Umbilical cord (tissue), 2 donors: ENCODE measurements at places on chromosomes 4 and X. TPM values are rescaled to one million over a fixed set of nuclear protein-coding genes. Genes with fewer than 3 reads are reported as not detected.

IL2RG gene
- 0.96 TPM for total RNA-seq

RPS6KA6 gene
- total RNA-seq = 2.2 TPM

RIBC1 gene
- not detected for total RNA-seq

DNA sequence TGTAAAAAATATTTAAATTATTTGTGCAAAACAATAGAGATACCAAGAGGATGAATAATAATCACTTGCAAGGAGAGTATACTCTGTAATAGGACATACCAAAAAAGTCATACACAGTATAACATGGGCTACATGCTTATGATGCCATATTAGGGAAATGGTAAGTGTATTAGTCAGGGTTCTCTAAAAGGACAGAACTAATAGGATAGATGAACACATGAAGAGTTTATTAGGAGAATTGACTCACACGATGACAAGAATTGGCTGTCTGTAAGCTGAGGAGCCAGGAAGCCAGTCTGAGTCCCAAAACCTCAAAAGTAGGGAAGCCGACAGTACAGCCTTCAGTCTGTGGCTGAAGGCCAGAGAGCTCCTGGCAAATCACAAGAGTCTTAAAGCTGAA, 151.2 kb downstream of the DTHD1 start:
- DNase-seq = no peak

DNA sequence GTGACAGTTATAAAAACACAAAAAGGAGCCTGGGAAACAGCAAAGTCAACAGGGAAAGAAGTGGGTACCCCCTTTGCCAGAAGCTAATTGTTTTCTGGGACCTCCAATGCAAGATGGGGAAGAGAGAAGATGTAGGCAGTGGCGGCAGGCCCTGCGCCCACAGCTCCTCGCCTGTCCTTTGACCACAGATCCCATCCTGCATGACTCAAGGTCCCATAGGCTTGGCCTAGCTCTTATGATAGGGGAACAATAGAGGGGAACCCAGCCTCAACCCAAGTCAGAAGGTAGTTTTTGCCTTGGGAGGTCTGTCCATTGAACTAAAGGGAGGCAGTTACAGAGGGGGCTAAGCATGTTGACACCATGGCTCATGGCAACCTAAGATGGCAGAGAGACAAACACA, 14.2 kb downstream of the ZMYM3 start:
- DNase-seq = no peak

GRCh38 chr4:32142075-32142474, 1421.9 kb downstream of the PCDH7 start:
- DNase-seq = no peak

LANCL3 gene
- 0.48 TPM for total RNA-seq

TXLNG gene
- 7.9 TPM for total RNA-seq

MAGEA9B gene
- not detected for total RNA-seq

GAGE13 gene
- total RNA-seq = not detected

BMPR1B gene
- total RNA-seq = 4.3 TPM

GUCY2F gene
- not detected for total RNA-seq

DNA sequence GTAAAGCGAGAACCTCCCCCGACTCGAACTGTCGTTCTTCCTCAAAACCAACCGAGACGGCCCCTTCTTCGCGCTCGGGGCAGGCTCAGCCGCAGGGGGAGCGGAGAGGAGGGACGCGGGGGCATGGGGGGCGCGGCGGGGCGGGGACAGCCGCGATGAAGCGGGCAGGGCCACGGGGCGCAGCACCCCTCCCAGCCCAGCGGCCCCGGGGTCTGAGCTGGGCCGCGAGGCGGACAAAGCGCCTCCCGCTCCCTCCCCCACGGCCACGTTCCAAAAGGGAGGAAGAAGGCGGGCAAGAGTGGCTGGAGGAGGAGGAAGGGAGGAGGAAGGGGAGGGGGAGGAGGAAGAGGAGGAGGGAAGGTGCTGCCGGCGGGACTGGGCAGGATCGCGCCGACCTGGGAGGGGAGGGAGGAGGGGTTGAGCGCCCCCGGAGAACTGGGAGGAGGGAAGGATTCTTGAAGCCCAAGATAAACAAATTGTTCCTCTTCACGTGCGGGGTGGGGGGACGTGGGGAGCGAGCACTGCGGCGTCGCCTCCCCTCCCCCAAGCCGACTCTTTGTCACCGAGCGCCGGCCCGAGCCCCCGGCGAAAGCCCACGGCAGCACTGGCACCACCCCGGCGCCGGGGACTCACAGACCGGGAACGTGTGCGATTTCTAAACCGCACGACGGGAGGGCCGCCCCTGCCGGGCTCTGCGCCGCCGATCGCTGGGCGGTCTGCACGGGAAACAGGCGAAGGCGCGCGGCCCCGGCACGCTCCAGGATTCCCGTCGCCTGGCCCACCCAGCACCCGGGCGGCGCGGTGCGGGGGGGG, 2.9 kb downstream of the MAML3 start:
- DNase-seq = peak; percentile 99

DNA sequence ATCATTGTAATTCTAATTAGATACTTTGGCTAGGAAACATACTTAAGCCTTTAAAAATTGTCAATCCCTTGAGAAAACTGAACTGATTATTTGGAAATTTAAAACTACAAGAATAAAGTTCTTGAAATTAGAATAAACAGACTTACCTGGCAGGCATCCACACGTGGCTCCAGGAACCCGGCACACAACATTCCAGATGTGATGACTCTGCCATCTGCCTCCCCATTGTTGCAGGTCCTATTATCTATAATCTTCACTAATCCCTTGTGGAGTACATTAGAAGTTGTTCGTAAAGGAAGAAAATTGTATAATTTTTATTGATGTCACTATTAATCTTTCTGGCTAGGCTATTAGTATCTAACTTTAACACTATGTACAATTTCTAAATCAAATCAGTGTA, 16.2 kb upstream of the GNRHR start:
- no peak for DNase-seq

DNA sequence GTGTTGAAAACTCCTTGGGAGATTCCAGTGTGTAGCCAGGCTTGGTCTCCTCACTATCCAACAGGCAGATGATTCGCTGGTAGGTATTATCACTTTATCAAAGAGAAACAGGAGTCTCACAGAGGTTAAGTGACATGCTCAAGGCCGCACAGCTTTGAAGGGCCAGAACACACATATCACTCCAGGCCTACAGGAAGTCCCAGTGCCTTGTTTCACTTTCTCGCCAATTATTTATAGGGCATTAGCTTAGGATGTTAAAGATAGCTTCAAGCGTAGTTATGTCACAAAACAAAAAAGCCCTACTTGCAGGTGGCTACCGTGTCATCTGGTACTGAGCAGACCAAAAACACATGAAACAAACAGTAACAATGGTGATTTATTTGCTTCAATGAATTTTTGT, 13.2 kb downstream of the ATP8A1 start:
- no peak for DNase-seq

DNA sequence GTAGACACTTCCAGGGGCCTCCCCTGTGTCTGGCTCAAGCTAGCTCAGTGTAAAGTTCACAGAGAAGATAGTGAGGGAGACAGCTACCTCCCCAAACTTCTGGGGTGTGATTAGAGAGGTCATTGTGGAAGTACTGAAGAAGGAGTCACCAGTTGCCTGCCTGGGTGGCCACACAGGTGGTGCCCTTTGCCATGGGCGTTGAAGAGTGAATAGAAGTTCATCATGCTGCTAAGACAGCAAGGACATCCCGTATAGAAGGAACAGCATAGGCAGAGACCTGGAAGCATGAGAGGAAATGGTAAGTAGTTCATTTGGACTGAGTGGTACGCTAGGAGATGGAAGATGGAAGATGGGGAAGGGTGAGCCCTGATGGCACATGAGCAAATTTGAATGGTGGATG, 110.1 kb downstream of the PJA1 start:
- no peak for DNase-seq

DNA sequence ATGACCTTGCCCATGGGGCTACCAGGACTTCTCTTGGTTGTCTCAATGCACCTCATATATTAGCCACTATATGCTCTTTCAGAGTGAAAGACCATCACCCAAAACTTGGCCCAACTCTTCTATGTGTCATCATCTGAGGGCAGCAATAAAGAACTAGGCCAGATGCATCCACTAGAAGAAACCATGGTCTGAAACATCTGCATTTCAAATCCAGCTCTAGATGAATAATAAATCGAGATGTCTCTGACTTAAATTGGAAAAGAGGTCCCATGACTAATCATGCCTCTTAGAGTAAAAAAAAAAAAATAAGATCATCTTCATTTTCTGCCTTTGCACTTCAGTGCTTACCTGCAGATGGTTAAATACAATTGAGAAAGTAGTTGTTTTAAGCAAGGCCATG, 397.6 kb upstream of the PITX2 start:
- no peak for DNase-seq

DNA sequence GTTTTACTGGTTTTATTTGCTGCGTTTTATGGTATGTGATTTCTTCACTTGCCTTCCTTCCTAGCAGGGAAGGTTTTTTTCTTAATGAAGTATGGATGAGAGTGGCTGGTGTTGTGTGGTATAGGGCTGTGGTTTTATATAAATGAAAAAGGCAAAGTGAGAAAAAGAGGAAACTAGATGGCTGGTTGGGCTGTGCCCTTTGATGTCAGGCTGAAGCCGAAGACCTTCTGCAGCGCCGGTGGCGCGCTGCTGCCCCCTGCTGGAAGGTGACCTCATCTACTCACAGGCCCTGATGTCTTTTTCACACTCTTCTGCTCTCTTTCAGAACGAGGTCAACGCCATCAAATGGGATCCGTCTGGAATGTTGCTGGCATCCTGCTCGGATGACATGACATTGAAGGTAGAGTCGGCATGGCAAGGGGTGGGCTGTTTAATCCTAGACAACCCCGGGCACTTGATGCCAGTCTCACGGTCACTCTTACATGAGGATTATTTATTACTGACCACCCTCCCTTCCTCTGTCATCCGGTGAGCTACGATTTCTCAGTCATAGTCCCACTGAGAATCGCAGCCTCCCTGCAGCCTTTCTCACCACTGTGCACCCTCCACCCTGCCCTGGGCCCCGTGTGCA, 56.6 kb downstream of the GPR143 start:
- DNase-seq = peak; percentile 67

- no peak for DNase-seq
Observed at GRCh38 chrX:12223650-12224049, 85.4 kb downstream of the FRMPD4 start.

DNA sequence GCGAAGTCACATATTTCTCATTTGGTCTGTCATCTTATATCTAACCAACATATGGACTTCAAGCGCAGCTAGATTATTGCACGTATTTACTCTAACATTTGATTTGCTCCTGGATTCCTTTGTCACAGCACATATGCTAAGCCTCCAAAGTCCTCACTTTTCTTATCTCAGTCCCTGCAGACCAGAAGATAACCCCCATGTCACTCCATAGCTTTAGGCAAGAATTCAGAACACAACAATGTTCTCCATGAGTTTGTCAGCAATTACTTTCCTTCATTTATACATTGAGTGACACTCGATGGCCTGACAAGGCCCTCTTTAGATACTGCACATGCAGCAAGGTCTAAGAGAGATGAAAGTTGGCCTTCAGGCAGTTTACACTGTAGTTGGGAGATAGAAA, 4.8 kb upstream of the STATH start:
- no peak for DNase-seq

DNA sequence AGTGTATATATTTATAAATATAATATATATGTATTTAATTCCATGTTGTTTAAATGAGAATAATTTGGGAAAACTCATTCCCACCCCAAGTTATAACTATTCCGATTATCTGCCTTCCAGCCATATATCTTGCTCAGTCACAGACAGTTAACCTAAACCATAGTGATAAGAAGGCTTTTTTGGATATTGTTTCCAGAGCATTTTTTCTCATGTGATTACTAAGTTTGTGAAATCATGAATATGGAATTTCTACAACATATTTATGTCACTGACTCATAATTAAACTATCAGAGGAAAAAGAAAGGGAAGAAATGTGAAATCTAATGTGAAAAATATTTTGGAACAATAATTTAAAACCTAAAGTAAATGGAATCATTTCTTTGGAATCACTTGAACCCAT, 1163.5 kb upstream of the PABPC4L start:
- DNase-seq = peak; percentile 18

- peak; percentile 32 for DNase-seq
Observed at GRCh38 chr4:184039963-184040383, 134.9 kb downstream of the STOX2 start.

MAGEA11 gene
- total RNA-seq = not detected

ASMT gene
- not detected for total RNA-seq

PLP1 gene
- total RNA-seq = 19.0 TPM

- peak; percentile 61 for DNase-seq
Observed at GRCh38 chr4:33722800-33723516, 2521.4 kb downstream of the ARAP2 start.

- DNase-seq = no peak
Observed at GRCh38 chr4:131459430-131460101, 1689.5 kb upstream of the PCDH10 start.
